Stimulated activated CD8-positive, alpha-beta memory T cell treated with anti-CD3 and anti-CD28 coated beads, Interleukin-15, amount 100 ng/mL, for 24 hours (primary cell): ENCODE measurements at places on chromosomes 1 and 21.
A peak's percentile ranks its signal among the peaks of the same experiment; 100 is the strongest.

DNA sequence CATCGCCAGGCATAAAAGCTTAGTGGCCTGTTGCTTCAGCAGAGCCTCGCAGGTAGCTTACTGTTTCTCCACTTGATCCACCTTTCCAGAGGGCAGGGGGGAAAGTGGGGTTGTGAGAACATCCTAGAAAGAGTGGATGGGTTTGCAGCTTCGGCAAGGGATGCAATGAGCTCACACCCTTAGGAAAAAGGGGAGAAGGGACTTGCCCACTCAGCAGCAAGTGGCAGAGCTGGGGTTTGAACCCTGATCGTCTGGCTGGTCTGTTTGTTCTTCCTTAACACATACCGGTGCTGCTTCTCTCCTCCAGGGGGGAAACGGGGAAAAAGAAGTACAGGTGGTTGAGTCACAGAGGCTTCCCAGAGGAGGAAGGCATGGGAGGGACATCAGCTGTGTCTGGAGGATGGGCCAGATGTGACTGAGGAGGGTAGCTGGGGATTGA is 1.0 kb downstream of the TMEM201 start:
- no peak for DNase-seq

DNA sequence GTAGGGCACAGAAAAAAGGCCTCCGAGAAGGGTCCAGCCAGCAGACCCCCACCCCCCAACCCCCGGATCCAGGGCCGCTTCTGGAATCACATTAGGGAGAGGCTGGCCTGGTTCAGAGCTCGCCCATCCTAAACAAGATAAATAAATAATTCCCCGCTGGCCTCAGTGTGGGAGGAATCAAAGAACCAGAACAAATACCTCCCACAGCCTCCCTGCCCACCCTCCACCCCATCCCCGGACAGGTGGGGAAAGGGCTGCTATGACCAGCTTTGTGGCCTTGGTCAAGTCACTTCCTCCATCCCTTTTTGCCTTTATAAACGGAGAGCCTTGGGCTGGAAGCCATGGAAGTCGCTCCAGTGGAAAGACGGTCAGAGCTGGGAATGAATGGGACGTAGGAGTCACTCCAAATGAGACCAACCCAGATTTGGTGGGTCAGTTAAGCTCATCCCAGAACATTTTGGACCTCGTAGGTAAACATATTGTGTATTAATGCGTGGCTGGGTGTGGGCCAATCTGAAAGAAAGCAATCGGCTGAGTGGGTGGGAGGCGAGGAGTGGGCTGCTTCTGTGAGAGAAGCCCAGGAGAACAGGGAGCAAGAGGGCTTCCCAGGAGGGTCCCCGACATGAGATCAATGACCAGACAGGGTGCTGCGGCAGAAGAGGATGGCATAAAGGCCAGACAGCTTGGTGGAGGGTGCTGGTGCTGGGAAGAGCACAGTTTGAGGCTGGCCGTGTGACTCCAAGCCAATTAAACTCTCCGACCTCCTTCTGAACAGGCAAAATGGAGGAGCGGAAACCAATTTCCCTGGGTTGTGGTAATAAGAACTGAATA is 63.3 kb downstream of the MEF2D start:
- DNase-seq: no peak

- DNase-seq: no peak
These were observed 653.9 kb upstream of the USP24 start for GRCh38 chr1:55869065-55869464.

DNA sequence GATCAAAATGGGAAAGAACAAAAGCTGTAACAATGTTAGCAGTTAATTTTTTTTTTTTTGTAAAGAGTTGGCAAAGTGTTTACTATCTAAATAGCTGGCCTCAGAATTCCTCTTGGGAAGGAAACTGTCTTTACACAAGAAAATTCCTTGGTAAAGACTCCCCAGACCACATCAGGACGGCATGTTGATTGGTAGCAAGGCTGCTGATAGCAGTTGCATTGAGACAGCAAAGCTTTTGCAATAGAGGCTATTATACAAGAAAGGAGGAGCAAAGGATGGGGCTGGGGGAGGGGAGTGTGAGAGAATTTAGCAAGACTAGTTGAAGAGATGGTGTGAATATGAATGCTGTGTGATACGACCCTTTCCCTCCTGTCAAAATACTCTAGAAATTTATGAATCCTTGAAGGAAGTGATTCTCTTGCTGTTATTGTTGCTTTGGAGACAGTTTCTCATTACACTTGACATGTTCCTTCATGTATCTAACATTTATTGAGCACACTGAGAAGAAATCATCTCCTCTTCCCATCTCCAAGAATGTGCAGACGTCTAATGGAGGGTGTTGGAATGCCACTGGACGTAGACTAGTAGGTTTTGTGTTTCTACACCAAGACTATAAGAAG is 355.6 kb downstream of the SIPA1L2 start:
- DNase-seq: no peak

- DNase-seq: no peak
These were observed 31.7 kb downstream of the RUNX3 start for GRCh38 chr1:24898152-24898908.

DNA sequence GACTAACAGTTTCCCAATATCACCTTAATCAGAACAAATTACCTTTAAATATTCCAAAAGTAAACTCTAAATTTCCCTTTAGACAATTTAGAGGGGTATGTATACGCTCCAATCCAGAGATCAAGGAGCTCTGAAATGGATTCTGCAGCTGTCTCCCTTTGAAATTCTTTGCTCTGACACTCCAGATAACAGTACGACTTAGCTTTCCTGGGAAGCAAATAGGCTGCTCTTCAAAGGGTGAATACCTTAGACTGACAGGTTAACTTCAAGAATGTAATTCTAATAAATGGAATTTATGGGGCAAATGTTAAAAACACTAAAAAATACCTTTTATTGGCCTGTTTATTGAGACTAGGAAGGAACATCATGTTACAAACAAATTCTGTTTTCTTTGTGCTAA is 357.2 kb downstream of the USP25 start:
- DNase-seq: no peak

GRCh38 chr1:116754198-116754977 is at the start of gene CD2:
CD2 (plus strand) TSS chr1:116754430; CDS start chr1:116754493, 63 bp downstream.
- DNase-seq: no peak

GRCh38 chr1:187871177-187871845 is 1042.6 kb downstream of the PLA2G4A start:
- DNase-seq: no peak

- DNase-seq: no peak
These were observed 3.9 kb downstream of the CNTN2 start for GRCh38 chr1:205046870-205047269.

DNA sequence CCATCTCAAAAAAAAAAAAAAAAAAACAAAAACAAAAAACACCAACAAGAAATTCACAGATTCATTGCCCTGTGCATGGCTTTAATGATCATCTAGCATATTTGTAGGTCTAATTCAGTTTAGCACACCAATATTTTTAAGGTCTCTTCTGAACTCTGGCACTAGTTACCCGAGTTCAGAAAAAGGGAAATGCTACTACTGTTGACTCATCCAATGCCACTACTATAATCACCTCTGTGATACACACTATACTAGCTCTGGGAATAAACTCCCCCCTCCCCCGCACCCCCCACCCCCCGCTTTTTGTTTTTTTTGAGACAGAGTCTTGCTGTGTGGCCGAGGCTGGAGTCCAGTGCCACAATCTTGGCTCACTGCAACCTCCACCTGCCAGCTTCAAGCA is 55.6 kb downstream of the FBXO42 start:
- no peak for DNase-seq

GRCh38 chr1:155174324-155175280 is 953 bp downstream of the TRIM46 start:
- no peak for DNase-seq

GRCh38 chr1:37325010-37325409 is 149.4 kb upstream of the ZC3H12A start:
- DNase-seq: no peak

DNA sequence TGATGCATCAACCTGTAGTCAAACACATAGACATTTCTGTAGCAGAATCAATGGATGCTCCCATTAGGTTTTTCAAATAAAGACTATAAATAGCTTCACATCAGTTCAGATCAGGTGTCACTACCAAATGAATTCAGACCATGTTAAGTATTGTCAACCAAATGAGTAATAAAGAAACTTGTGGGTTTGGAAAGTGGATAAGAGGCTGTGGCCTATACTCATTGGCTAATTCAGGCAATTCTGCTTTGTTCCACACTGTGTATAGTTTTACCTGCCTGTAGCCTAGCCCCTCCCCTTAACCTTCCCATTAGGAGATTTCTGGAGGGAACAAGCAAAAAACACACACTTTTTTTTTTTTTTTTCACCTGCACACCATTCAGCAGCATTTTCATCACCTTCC is 321.2 kb downstream of the HLX start:
- DNase-seq: no peak

DNA sequence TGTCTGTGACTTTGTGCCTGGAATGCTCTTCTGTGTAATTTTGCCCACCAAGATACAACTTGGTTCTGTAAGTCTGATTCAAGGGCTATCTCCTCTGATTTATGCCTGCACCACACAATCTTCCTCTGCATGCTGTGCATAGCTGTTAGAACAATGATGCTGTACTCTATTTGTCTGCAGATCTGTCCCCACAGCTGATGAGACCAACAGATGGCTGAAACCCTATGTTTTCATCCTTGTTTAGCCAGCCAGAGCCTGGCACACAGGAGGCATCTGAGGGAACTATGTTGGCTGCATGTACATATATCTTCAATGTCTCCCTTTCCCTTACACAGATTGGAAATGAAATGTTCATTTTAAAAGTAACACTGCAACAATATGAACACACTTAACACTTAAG is 58.0 kb upstream of the ABCA4 start:
- DNase-seq: no peak

DNA sequence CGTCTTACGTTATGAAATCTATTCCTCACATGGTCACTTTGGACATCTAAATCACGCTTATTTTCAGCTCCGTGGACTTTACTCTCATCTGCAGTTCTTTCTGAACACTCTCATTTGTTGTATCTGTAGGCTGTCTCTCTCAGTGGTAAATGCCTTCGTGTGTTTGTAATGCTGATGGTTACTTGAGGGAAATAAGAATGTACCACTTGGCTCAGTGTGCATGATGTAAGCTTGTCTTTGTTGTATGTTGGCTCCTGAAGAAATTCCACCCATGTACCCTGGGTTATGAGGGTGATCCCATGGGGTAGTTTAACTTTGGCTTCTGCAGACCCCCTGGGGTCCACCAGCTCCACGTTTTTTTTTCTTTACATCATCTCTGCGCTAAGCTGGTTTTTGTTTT is 378.4 kb downstream of the SETD4 start:
- DNase-seq: no peak

GRCh38 chr1:236992449-236992848 is 11.8 kb downstream of the MT1HL1 start:
- no peak for DNase-seq

DNA sequence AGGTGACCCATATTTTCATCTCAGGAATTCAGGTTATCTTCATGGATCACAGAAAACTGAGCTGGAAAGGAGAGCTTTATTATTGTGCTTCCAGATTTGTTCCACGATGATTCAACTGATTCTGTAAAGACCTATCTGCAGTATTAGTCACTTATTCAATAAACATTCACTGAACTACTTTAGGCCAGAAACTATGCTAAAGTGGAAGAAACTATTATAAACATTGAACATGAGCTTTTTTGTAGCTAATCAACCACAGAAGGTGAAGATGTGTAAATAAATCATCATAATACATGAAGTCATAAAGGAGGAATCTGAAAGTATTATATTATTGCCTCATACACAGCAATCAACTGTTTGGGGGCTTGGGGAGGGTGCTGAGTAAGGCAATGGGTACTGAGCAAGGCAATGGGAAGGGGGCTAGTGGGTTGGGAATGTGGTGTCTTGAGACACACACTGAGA is 30.6 kb upstream of the EXO1 start:
- DNase-seq: no peak

DNA sequence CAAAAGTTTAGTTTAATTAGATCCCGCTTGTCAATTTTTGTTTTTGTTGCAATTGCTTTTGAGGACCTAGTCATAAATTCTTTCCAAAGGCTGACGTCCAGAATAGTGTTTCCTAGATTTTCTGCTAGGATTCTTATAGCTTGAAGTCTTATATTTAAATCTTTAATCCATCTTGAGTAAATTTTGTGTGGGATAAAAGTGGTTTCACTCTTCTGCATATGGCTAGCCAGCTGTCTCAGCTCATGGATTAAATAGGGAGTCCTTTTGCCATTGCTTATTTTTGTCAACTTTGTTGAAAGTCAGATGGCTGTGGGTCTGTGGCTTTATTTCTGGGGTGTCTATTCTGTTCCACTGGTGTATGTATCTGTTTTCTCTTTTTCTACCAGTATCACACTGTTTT is 801.3 kb upstream of the ADGRL4 start:
- no peak for DNase-seq

DNA sequence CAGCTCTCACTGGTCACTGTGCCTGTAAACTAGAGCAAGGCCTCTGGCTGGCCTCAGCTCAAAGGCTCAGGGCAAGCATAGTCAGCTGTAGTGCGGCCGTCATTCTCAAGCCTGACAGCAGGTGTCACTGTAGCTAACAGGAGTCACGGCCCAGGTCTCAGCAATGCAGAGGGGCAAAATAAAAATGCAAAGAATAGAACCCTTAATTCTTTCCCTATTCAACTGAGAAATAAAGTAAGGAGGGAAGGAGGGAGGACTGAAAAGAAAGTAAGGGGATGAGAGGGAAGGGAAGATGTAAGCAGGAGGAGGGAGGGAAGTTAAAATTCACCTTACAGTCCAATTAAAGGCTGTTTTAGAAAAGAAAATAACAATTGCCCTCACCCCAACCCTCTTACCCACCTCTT is 106.1 kb downstream of the KIAA0319L start:
- DNase-seq: peak; percentile 47

DNA sequence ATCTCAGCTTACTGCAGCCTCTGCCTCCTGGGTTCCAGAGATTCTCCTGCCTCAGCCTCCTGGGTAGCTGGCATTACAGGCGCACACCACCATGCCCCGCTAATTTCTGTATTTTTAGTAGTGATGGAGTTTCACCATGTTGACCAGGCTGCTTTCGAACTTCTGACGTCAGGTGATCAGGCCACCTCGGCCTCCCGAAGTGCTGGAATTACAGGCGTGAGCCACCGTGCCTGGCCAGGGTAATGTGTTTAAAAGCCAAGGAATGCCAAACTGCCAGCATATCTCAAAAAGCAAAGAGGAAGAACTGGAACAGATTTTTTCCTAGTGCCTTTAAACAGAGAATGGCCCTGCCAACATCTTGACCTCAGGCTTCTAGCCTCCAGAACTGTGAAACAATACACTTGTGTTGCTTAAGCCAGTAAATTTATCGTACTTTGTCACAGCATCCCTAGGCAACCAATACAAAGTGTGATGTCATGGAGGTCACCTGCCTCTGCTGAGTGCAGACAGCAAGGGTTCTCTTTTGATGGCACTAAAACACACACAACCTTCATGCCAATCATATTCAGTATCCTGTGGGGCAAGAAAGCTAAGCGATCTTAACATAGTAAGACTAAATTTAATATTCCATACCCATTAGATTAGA is 858.3 kb upstream of the TMPRSS15 start:
- DNase-seq: no peak
